ENCODE measurements at places on chromosomes 2 and 18. TPM values are rescaled to one million over a fixed set of nuclear protein-coding genes. Genes with fewer than 3 reads are reported as not detected.

GRCh38 chr2:28165087-28165635 lies 227.5 kb upstream of the FOSL2 start:
- no peak overlapping the region for H3K27ac ChIP-seq
- H3K27me3 ChIP-seq = no peaks in the 10 kb centered on the region
- no peaks in the 10 kb centered on the region for H3K4me1 ChIP-seq
- DNase-seq = no peak
- H3K36me3 ChIP-seq = peaks cover 6% of the 10 kb centered on the region
- H3K4me3 ChIP-seq = no peak overlapping the region

Gene RAD51AP2
- not detected for polyA plus RNA-seq

GRCh38 chr18:22230471-22230945 lies 61.1 kb downstream of the GATA6 start:
- no peaks in the 10 kb centered on the region for H3K4me1 ChIP-seq
- no peak for DNase-seq
- H3K4me3 ChIP-seq = no peak overlapping the region
- H3K36me3 ChIP-seq = no peaks in the 10 kb centered on the region
- no peaks in the 10 kb centered on the region for H3K27me3 ChIP-seq

- H3K36me3 ChIP-seq = no peaks in the 10 kb centered on the region
- no peaks in the 10 kb centered on the region for H3K27me3 ChIP-seq
- no peak overlapping the region for H3K27ac ChIP-seq
- no peak for DNase-seq
- H3K4me3 ChIP-seq = no peak overlapping the region
- no peaks in the 10 kb centered on the region for H3K4me1 ChIP-seq
These were observed 32.2 kb upstream of the ST8SIA5 start for GRCh38 chr18:46789088-46789487.

- no peaks in the 10 kb centered on the region for H3K4me1 ChIP-seq
- H3K36me3 ChIP-seq = no peaks in the 10 kb centered on the region
- H3K4me3 ChIP-seq = no peak overlapping the region
- H3K27me3 ChIP-seq = no peaks in the 10 kb centered on the region
These were observed 121.6 kb downstream of the GALNT1 start for GRCh38 chr18:35703043-35703688.

- H3K4me3 ChIP-seq = no peak overlapping the region
- no peak for DNase-seq
- H3K27ac ChIP-seq = no peak overlapping the region
- no peaks in the 10 kb centered on the region for H3K36me3 ChIP-seq
- H3K27me3 ChIP-seq = no peaks in the 10 kb centered on the region
These were observed 103.2 kb downstream of the PIEZO2 start for GRCh38 chr18:11046140-11046539.

Gene KRTCAP3
- 2.6 TPM for polyA plus RNA-seq

DNA sequence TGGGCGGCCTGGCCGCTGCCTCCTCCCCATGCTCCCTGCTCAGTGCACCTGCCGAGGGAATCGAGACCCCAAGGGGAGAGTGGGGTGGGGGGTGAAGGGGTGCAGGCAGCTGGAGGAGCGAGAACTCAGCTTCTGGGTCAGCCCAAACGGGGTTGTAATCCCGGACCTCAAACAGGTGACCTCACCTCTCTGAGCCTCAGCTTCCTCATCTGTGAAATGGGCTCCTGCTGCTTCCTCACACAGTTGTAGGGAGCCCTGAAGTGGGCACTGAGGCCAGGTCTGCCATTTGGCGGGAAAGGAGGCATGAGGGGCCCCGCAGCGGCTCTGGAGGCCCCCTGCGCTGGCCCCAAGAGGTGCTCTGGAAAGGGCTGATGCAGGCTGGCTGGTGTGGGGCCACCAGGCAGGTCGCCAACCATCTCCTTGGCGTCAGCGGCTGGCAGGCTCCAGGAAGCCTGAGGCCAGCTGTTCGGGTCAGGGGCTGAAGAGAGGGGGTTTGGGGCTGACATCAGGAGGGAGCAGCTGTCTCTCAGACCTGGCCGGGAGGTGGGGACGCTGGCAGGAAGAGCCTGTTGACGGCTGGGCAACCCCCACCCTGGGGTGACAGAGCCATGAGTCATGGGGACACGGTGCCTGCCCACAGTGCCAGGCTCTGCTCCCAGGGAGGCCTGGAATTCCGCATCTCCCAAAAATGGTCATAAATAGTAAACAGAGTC lies 4.9 kb downstream of the KLHL30 start:
- H3K27me3 ChIP-seq = no peaks in the 10 kb centered on the region
- no peak for DNase-seq
- H3K4me1 ChIP-seq = peaks cover 6% of the 10 kb centered on the region
- no peak overlapping the region for H3K27ac ChIP-seq

DNA sequence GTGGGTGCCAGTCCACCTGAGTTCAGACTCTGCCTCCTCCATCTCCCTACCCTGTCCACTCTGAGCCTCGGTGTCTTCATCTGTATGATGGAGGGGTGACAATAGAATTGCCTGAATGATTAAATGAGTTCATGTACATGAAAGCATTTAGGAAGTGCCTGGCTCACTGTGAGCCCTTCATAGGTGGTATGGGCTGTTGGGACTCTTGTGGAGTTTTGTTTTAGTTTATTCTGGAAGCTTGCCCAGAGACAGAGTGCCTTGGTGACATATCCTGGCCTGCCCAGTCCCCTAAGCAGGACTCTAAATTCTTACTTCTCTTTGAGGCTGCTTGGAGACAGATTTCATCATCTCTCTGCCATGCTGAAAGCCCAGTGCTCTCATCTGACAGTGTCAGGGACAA lies 24.5 kb upstream of the GIGYF2 start:
- no peak overlapping the region for H3K4me3 ChIP-seq
- H3K36me3 ChIP-seq = no peaks in the 10 kb centered on the region
- no peaks in the 10 kb centered on the region for H3K4me1 ChIP-seq
- no peak overlapping the region for H3K27ac ChIP-seq
- DNase-seq = no peak
- H3K27me3 ChIP-seq = no peaks in the 10 kb centered on the region

- H3K4me3 ChIP-seq = no peak overlapping the region
- H3K27me3 ChIP-seq = no peaks in the 10 kb centered on the region
- H3K27ac ChIP-seq = no peak overlapping the region
- no peaks in the 10 kb centered on the region for H3K36me3 ChIP-seq
- no peaks in the 10 kb centered on the region for H3K4me1 ChIP-seq
- DNase-seq = no peak
These were observed 476.4 kb upstream of the SPHKAP start for GRCh38 chr2:228657807-228658402.

- H3K4me1 ChIP-seq = no peaks in the 10 kb centered on the region
- DNase-seq = no peak
- no peaks in the 10 kb centered on the region for H3K27me3 ChIP-seq
These were observed 48.8 kb downstream of the TWIST2 start for GRCh38 chr2:238896641-238897040.
